Stimulated activated CD4-positive, alpha-beta T cell treated with anti-CD3 and anti-CD28 coated beads, Interleukin-12 subunit alpha, Interleukin-12 subunit beta, amount 100 ng/mL, for 24 hours (primary cell): ENCODE measurements at places on chromosomes 16 and 17.

DNA sequence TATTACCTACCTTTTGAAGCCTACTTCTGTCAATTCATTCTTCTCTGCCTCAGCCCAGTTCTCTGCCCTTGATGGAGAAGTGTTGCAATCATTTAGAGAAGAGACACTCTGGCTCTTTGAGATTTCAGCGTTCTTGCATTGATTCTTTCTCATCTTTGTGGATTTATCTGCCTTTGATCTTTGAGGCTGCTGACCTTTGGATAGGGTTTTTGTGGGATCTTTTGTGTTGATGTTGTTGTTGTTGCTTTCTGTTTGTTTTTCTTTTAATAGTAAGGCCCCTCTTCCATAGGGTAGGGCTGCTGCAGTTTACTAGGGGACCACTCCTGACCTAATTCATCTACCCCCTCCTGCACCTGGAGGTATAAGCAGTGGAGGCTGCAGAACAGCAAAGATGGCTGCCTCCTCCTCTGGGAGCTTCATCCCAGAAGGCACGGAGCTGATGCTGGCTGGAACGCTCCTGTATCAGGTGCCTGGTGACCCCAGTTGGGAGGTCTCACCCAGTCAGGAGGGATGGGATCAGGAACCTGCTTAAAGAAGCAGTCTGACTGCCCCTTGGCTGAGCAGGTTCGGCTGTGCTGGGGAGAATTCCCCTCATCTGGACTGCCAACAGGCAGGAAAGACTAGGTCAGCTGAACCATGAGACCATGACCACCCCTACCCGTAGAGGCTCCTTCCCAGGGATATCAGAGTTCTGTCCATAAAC is 28.0 kb downstream of the NFATC3 start:
- no peak for DNase-seq

GRCh38 chr17:39694593-39694992 is 5.3 kb upstream of the ERBB2 start:
- no peak for DNase-seq

- DNase-seq, result no peak
These were observed 3.5 kb downstream of the MPO start for GRCh38 chr17:58277107-58277801.

GRCh38 chr16:78490431-78490830 is 391.0 kb downstream of the WWOX start:
- no peak for DNase-seq
